Activated naive CD8-positive, alpha-beta T cell treated with anti-CD3 and anti-CD28 coated beads, Interleukin-2, amount 50 U/mL, for 24 hours (primary cell): ENCODE measurements at places on chromosomes 2 and 18.
A peak's percentile ranks its signal among the peaks of the same experiment; 100 is the strongest.

DNA sequence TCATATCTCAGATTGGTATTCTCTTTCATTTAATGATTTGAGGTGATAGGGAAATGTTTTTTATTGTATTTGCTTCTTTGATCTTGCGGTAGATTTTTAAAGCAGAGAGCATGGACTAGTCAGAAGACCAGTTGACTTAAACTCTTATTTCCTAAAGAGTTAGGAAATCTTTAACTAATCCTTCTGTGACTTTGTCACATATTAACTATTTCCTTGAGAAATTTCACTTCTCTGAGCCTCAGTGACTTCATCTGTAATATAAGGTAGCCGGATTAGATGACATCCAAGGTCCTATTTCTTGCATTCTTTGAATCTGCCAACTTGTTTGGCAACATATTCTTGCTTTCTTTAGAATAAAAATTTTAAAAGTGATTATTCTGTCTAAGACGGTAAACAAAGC is 55.6 kb downstream of the MTX2 start:
- no peak for DNase-seq

DNA sequence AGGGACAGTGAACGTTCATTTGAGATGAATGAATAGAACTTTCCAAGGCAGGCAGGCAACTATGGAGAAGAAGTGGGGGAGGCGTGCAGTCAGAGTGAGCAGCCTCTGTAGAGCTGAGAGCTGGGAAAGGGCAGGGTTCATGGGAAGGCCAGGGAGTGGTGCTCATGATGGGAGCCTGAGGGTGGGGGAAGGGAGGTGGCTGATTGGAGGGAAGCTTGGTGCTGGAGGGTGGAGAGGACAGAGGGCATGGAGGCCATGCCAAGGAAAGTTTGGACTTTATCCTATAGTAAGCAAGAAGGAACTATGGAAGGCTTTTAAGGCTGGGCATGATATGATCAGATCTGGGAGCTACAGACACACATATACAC is 47.6 kb upstream of the LGALSL start:
- DNase-seq: no peak

DNA sequence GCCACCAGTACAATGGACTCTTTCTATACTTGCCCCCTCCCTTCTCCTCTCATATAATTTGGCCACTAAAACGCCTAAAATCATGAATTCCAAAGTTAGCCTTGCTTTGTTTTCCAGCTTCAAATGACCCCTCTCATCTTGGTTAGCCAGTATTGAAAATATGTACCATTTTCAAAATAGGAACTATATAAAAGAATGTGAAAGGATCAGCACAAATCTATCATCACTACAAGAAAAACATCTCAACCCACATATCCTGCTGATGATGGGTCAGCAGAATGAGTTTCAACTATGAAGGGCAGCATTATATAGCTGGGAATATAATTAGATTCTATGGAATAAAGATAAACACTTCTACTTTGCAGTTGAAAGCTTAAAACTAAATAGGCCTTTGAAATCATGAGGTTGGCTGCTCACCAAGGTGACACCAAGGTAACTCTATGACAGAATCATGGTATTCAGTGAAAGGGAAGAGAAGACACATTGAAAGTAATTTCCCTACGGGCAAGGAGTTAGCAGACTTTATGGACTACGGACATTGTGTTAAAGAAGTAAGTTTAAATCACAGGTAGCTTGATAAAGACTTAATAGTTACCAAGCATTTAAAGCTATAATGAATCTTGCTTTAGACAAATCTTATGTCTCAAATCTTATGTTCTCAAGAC is 873.0 kb downstream of the CPS1 start:
- DNase-seq: no peak

DNA sequence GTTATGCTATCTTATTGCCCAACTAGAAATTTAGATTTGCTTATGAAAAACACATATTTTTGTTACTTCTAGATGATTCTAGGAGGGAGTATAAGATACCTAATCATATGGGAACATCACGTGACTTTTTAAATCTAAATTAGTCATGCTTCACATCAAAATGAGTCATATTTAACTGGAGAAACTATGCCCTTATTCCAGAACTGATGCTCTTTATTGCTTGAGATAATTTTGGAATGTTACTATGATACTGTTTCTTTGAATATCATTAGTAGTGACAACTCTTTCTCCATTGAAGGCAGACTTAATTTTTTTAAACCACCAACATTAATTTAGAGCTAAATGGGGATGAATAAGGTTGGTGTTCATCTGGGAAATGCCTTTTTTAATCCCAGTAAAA is 19.9 kb upstream of the ELAC1 start:
- DNase-seq: no peak

GRCh38 chr2:63055226-63056106 is 4.8 kb downstream of the OTX1 start:
- DNase-seq: peak; percentile 14

DNA sequence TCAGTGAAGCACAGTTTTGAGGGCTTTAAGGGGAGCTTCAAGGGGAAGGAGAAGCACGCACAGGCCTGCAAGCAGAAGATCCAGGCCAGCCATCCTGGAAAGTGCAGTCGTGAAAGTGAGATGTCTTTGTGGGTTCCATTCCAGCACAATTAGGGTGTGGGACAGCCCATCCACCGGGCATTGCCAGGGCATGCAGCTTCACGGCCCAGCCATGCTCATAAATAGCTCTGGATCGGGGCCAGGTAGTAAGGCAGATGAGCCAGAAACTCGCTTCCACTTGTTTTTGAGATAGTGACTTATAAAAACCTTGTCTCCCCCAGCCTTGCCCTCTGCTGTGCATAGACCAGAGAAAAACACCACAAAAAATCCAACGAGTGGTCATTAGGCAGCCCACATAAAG is 21.0 kb downstream of the KDSR start:
- no peak for DNase-seq

DNA sequence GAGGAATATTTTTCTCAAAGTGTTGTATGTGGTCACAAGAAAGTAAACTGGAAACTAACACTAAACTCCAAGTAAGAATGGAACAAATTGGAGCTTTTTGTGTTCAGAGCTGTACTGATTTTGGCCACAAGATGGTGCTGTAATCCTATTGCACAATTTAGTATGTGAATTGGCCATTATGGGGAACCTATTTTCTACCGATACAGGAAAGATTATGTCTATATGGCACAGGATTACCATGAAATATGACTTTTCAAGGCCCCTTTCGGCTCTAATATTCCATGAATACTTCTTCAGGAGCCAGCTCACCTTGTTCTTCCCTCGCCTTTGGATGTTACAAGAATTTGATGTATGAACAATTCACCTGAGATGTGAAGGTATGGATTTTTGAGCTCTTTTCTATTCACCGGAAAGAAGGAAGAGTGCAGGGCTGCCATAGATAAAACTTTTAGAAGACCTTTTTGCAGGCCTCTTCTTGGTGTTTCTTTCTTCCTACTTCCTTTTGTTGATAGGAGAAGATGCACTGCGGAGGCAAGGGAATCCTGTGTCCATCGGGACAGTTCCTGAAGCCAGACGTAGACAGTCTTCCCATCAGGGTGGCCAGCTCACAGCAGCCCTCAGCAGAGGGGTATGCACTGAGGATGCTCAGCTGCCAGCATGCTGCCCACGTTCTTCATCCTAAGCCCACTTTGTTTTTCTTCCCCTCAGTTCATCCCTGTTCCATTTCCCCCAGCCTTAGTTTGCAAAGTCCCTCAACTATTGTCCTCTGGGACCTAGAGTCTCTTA is 13.3 kb downstream of the MRPL44 start:
- DNase-seq: peak; percentile 64

GRCh38 chr2:141048951-141049350 is 1081.9 kb downstream of the LRP1B start:
- no peak for DNase-seq

DNA sequence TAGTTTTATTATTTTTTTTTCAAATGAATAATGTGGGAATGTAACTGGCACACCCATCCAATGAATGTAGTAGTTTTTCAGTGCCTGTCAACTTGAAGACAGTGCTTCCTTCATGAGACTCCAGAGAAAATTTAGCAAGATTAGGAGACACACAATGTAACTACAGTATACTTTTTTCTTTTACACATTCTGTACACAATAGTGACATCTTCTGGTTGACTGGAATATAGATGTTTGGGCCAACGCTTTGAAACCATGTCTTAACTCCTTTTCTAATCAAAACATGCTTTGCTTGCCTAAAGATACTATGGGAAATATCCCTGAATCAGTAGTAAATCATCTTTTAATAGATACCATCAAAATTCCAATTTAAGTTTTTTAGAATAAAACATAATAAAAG is 229.5 kb upstream of the ZC3H15 start:
- no peak for DNase-seq

DNA sequence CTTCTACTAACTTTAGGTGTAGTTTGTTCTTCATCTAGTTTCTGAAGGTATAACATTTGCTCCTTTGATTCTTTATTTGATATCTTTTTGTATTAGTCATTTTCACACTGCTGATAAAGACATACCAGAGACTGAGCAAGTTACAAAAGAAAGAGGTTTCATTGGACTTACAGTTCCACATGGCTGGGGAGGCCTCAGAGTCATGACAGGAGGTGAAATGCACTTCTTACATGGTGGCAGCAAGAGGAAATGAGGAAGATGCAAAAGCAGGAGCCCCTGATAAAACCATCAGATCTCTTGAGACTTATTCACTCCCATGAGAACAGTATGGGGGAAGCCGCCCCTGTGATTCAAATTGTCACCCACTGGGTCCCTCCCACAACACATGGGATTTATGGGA is 544.4 kb upstream of the DSEL start:
- DNase-seq: no peak

GRCh38 chr18:12585218-12585617 is 72.7 kb downstream of the SPIRE1 start:
- DNase-seq: no peak

- no peak for DNase-seq
Measured at GRCh38 chr2:167928434-167928833, 319.0 kb downstream of the STK39 start.

GRCh38 chr2:127080226-127080937 is 26.6 kb downstream of the BIN1 start:
- no peak for DNase-seq

DNA sequence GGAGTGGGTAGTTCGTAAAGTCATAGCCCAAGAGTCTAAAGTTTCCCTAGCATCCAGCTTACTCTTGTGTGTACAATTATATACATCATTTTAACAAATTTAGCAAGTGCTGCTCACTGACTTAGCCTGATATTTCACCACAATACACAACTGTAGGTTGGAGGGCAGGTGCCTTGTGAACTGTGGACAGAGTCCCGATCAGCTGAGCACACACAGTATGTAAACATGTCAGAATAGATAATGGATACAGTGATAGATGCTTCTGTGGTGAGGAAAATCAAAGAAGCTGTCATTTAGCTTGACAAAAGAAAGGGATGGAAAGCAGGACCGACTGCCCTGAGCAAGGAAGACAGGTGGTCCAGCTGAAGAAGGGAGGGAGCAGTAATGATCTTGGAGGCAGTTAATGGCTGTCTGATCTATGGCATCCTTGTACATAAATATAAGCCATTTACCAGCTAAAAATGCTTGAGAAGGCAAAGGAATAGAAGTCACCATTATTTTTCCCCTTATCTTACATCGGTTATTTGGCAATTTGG is 372.8 kb upstream of the UBE2E3 start:
- no peak for DNase-seq

- no peak for DNase-seq
Measured at GRCh38 chr2:20419752-20420151, 27.1 kb upstream of the RHOB start.

GRCh38 chr2:130823171-130823885 is 13.4 kb upstream of the ARHGEF4 start:
- no peak for DNase-seq

DNA sequence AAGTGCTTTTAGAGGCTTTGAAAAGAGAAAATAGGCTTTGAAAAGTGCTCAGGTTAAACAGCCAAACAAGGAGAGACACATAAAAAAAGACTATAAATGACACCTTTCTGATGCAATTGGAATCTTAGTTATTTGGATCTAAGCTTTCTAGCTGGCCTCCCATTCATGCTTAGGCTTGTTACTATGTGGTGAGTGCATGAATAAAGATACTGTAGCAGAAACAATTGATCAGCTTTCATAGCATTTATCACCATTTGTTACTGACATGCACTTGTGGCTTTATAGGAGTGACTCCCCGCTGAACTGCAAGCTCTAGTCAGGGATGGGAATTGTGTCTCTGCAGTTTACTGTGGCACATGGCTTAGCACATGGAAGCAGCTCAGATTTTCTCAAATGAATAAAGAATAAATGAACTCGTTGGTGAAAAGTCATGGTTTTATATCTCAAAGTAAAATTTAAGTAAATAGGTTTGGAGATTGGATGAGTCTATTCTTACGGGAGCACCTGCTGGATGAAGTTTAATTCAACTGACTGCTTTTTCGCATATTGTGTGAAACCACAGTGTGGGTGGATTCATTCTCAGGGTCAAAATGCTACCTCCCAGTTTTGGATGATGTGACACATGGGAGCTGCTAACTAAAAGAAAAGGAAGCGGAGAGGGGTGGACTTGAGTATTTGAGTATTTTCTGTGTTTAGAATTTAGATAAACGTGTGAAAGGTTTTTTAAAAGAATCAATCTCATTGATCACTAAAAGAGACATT is 91.1 kb upstream of the NOL4 start:
- DNase-seq: no peak

DNA sequence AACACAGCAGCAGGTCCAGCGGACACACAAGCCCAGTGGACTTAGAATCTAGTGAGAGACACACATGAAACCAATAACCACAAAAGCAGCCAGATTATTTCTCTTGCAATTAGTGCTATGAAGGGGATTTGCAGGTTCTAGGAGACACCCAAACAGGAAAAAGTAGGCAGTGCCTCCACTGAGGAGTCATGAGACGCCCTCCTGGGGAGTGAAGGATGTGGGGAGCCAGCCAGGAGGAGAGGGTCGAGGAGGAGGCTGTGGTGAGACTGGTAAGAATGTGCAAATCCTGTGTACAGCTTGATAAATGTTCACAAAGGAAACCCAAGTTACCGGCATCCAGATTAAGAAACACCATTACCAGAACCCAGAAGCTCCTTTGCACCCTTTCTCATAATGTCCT is 2.7 kb upstream of the CAPN13 start:
- DNase-seq: no peak

- no peak for DNase-seq
Measured at GRCh38 chr2:76295762-76296161, 585.0 kb upstream of the GCFC2 start.

DNA sequence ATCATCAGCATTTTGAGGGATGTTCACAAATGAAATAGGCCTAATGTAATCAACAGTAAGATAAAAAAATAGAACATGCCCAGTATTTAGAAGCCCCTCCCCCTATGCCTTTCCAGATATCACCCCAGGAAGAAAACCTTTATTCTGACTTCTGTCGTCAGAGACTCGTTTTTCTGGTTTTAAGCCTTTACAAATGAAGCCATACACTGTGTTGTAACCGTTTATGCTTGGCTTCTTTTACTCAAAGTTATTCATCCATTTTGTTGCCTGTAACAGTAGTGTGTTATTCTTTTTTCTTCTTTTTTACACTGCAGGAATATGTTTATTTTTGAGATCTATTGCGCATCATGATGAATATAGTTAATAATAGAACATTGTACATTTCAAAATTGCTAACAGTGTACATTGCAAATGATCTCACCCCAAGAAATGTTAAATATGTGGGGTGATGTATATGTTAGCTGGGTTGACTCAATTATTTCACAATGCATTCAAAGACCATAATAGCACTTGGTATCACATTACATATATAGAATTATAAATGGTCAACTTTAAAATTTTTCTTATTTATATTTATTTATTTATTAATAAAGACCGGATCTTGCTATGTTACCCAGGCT is 28.1 kb upstream of the PNPT1 start:
- no peak for DNase-seq
